ENCODE measurements at places on chromosomes 3 and 15.

- peak; percentile 66 for DNase-seq
Measured at GRCh38 chr15:31776039-31776438, 254.3 kb upstream of the CHRNA7 start.

- DNase-seq, result no peak
Measured at GRCh38 chr3:76855451-76855850, 184.4 kb upstream of the ROBO2 start.

- DNase-seq, result no peak
Measured at GRCh38 chr15:69609776-69610175, 157.2 kb downstream of the RPLP1 start.

GRCh38 chr15:61327019-61327631 lies 98.0 kb upstream of the RORA start:
- no peak for DNase-seq

- no peak for DNase-seq
Measured at GRCh38 chr3:167350245-167350862, 29.7 kb downstream of the ZBBX start.

DNA sequence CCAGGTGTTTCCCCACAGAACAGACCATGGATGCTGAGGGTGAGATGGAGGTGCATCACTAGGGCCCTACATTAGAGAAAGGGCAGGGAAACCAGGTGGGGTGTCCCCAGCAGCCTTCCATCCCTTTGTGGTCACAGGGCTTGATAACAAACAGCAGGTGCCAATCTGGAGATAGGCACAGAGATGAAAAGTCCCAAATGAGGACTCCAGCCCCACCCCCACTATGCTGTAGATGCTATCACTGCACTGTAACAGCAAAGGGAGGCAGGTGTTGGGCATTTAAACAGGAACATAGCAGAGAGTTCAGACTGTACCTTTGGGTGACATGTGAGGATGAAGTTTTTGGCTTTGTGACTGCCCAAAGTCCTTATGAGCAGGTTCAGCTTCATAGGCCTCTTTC lies 21.4 kb downstream of the IL20RB start:
- DNase-seq, result no peak

DNA sequence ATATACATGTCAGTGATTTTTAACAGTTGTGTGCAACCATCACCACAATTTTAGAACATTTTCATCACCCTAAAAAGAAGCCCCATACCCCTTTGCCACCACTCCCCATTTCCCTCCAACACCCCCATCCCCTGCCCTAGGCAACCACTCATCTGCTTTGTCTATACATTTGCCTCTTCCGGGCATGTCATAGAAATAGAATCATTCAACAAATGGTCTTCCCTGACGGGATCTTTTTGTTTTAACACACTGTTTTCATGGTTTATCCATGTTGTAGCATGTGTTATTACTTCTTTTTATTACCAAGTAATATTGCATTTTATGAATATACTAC lies 4.0 kb downstream of the VILL start:
- no peak for DNase-seq
